Natural killer cell (primary cell): ENCODE measurements at places on chromosomes 6 and 20. TPM values are rescaled to one million over a fixed set of nuclear protein-coding genes. Genes with fewer than 3 reads are reported as not detected.

- no peak for DNase-seq
Measured at GRCh38 chr20:49400904-49401303, 81.6 kb downstream of the KCNB1 start.

DNA sequence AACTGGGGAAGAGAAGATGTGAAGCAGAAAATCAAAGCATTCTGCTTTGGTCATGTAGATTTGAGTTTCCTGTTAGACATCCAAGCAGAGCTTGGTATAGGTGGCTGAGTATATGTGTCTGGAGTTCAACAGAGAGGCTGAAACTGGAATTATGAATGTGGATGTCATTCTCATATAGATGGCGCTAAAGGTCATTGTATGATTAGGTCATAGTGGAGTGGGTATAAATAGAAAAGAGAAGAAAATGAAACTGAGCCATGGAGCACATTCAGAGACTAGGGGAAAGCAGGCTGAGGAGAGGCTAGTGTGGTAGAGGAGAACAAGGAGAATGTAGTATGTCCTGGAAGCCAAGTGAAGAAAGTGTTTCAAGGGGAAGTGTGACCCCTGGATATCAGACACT is 295.6 kb upstream of the PLN start:
- DNase-seq = no peak

DNA sequence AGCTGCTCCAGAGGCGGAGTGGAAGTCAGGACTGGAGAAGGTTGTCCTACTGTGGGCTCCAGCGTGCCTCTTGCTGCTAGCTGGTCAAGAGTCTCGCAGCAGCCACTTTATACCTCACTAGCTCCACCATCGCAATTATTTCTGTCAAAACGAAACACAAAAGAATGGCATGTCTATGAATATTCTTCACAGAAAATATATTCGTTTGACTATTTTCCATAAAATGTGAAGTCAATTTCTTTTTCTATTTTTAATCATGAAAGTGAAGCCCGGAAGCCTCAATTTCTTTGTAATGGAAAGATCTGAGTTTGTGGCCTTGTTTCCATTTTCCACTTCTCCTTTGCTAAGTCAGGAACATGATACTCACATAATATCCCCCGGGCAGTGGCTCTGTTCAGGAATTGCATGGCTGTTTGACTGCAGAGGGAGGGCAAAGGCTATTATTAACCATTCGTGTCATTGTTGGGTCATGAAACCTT is 51.7 kb downstream of the DTD1 start:
- no peak for DNase-seq

Gene SLC17A3
- total RNA-seq = 1.5 TPM

Gene ZNF391
- total RNA-seq = 0.19 TPM

Gene EMILIN3
- total RNA-seq = not detected
